Neural progenitor cell (in vitro differentiated cells): ENCODE measurements at places on chromosomes 11 and 22. TPM values are rescaled to one million over a fixed set of nuclear protein-coding genes. Genes with fewer than 3 reads are reported as not detected.

The SERPING1 gene
- total RNA-seq = 46.0 and 68.1 TPM in 2 replicates

The MMP10 gene
- total RNA-seq = 0.32 TPM in 1 of 2 replicates, not detected in the other

The SLN gene
- not detected in 2 replicates for total RNA-seq

The LMO1 gene
- total RNA-seq = 2.9 and 6.2 TPM in 2 replicates

The ST14 gene
- 1.4 and 2.4 TPM in 2 replicates for total RNA-seq

The MIAT gene
- 262 and 277 TPM in 2 replicates for total RNA-seq

The SPDYC gene
- not detected in 2 replicates for total RNA-seq

The SYCE3 gene
- 2.8 TPM in 1 of 2 replicates, not detected in the other for total RNA-seq

The EFCAB6 gene
- 2.2 and 4.9 TPM in 2 replicates for total RNA-seq

The TRPM5 gene
- 0.34 TPM in 1 of 2 replicates, not detected in the other for total RNA-seq

The OR51G1 gene
- total RNA-seq = not detected in 2 replicates

The ARHGEF12 gene
- total RNA-seq = 24.9 and 31.3 TPM in 2 replicates

DNA sequence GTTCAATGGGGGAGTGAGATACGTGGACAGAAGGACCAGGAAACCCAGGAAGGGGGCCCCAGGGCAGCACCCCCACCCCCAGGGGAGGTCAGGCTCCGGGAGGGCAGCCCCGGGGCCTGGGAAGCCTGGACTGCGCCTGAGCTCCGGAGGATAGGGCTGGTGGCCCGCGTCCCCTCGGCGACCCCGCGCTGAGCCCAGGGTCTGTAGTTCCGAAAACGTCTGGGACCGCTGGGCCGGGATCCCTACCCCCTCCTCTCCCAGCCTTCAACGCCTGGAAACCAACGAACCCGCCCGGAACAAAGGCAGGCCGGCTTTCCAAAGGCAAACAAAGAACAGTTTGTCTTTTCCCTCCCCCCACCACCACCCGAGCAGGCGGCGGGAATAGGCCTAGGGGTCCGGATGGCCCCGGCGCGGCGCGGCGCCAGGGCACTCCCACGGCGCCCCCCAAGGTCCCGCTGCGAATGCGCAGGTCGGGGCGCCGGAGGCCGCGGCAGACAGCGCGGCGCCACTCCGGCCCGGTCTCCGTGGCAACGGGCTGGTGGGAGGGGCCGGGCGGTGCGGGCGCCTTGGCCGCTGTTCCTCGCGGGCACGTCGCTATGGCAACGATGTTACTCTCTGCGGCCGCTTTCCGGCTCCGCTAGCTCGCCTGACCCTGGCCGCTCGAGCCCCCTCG is 58.5 kb downstream of the IGLL1 start:
- H3K4me3 ChIP-seq = peak overlapping the region; percentile 39
- H3K27me3 ChIP-seq = no peaks in the 10 kb centered on the region
- H3K27ac ChIP-seq = peak overlapping the region; percentile 95
- peaks cover 37% of the 10 kb centered on the region for H3K4me1 ChIP-seq

- no peak overlapping the region for H3K27ac ChIP-seq
- no peaks in the 10 kb centered on the region for H3K4me1 ChIP-seq
- H3K27me3 ChIP-seq = no peaks in the 10 kb centered on the region
- H3K4me3 ChIP-seq = no peak overlapping the region
- H3K36me3 ChIP-seq = no peaks in the 10 kb centered on the region
These were observed 55.2 kb downstream of the NECTIN1 start for GRCh38 chr11:119673759-119674336.

GRCh38 chr11:78417175-78417887 is at the start of gene GAB2:
GAB2 (minus strand) TSS chr11:78417820; CDS start chr11:78417720, 100 bp downstream.
- DNase-seq = no peak
- H3K4me1 ChIP-seq = peaks cover 20% of the 10 kb centered on the region
- no peaks in the 10 kb centered on the region for H3K36me3 ChIP-seq

GRCh38 chr11:5196067-5196466 is 4.4 kb downstream of the OR51V1 start:
- no peaks in the 10 kb centered on the region for H3K36me3 ChIP-seq
- no peaks in the 10 kb centered on the region for H3K27me3 ChIP-seq
- DNase-seq = peak; percentile 38
- no peak overlapping the region for H3K27ac ChIP-seq

- H3K27me3 ChIP-seq = peaks cover 39% of the 10 kb centered on the region
- peaks cover 9% of the 10 kb centered on the region for H3K4me1 ChIP-seq
- H3K36me3 ChIP-seq = no peaks in the 10 kb centered on the region
- no peak overlapping the region for H3K27ac ChIP-seq
These were observed 49.0 kb upstream of the BIRC3 start for GRCh38 chr11:102268083-102268984.

- no peak for DNase-seq
- H3K27me3 ChIP-seq = no peaks in the 10 kb centered on the region
- peaks cover 5% of the 10 kb centered on the region for H3K4me1 ChIP-seq
- H3K4me3 ChIP-seq = no peak overlapping the region
These were observed 37.1 kb upstream of the BSX start for GRCh38 chr11:123018702-123019101.

- H3K4me3 ChIP-seq = no peak overlapping the region
- no peak for DNase-seq
- no peaks in the 10 kb centered on the region for H3K27me3 ChIP-seq
These were observed 53.0 kb downstream of the RASSF10 start for GRCh38 chr11:13062115-13062514.

DNA sequence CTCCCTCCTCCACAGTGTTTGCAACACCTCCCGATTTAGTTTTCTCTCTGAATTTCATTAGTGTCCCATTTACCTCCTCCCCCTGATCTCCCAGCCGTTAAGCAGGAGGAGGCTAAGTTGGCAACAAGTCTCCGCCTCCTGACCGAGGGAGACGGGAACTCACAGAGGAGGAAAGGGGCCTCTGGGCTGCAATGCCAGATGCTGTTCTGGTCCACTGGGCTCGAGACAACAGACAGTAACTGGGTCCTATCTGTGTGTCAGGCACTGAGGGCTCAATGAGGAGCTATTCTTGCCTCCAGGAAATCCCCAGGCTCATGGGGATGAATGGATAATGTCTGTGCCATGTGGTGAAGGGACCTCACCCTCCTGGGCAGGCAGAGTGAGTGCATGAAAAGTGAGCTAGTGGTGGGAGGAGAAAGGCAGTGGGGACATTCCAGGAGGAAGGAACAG is 228.1 kb downstream of the TENM4 start:
- H3K27me3 ChIP-seq = no peaks in the 10 kb centered on the region
- no peak overlapping the region for H3K4me3 ChIP-seq
- no peak overlapping the region for H3K27ac ChIP-seq
- H3K4me1 ChIP-seq = peaks cover 8% of the 10 kb centered on the region
- no peaks in the 10 kb centered on the region for H3K36me3 ChIP-seq
- DNase-seq = peak; percentile 15

DNA sequence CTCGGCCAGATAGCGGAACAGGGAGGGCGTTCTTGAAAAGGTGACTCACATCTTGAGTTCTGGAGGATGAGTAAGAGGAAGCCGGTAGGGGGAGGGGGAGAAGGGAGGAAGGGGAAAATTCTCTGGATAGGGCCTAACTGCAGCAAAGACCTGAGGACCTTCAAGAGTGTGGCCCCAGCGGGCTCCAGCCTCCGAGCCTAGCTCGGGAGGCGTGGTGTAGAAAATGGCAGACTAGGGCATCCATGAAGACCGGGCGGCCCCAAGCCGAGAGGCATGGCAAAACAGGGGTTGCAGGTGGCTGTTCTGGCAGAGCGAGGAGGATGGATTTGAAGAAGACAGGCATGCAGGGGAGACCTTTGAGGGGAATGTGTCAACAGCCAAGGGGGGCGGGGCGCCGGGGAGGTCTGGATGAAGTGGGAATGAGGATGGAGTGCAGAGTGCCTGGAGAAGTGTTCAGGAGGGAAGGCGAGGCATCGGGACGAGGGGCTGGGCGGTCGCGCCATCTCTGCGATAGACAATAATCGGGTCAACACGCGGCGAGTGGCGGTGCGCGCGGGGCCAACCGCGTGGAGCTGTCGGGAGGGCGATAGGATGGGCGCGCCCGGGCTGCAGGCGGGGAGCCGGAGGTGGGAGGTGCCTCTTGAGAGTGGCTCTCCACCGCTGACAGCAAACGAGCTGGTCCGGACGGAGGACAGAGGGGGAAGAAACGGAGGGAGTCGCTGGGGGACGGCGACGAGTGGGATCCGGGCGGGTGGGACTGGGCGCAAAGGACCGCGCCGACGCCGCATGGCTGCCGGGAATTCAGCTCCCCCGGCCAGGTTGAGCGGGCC is 40.0 kb upstream of the CREB3L1 start:
- peak overlapping the region; percentile 48 for H3K4me3 ChIP-seq
- H3K27ac ChIP-seq = no peak overlapping the region
- H3K27me3 ChIP-seq = peaks cover 40% of the 10 kb centered on the region
- peaks cover 21% of the 10 kb centered on the region for H3K4me1 ChIP-seq
- peak; percentile 70 for DNase-seq

- no peak overlapping the region for H3K27ac ChIP-seq
- DNase-seq = no peak
- no peaks in the 10 kb centered on the region for H3K36me3 ChIP-seq
These were observed 7.7 kb downstream of the USP18 start for GRCh38 chr22:18157714-18158028.

DNA sequence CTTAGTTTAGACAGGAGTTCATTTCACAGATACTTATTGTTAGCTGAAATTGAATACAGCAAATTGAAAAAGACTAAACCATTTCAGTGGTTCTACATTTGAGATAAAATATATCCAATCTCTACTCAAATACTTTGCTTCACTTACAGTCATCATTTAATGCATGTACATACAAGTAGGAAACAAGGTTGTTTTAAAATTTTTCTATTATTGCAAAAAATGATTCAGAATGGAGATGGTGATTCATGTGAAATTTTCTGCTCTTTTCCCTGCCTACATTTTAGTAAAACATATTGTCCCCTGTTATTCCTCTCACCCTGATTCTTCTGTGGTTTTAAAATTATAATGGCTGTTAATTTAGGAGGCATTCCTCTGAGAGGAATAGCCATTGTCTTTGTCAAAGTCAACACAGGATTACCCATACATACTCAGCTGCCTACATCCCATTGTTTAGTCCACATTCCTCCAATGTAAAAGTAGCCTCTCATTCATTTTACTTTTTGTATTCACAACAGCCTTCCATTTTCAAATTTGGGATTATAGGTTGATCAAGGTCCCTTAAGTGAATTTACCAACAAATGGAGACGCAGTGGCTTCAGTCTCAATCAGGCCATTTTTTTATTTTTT is 60.1 kb downstream of the TRPC6 start:
- DNase-seq = no peak
- H3K27me3 ChIP-seq = no peaks in the 10 kb centered on the region
- no peak overlapping the region for H3K4me3 ChIP-seq

DNA sequence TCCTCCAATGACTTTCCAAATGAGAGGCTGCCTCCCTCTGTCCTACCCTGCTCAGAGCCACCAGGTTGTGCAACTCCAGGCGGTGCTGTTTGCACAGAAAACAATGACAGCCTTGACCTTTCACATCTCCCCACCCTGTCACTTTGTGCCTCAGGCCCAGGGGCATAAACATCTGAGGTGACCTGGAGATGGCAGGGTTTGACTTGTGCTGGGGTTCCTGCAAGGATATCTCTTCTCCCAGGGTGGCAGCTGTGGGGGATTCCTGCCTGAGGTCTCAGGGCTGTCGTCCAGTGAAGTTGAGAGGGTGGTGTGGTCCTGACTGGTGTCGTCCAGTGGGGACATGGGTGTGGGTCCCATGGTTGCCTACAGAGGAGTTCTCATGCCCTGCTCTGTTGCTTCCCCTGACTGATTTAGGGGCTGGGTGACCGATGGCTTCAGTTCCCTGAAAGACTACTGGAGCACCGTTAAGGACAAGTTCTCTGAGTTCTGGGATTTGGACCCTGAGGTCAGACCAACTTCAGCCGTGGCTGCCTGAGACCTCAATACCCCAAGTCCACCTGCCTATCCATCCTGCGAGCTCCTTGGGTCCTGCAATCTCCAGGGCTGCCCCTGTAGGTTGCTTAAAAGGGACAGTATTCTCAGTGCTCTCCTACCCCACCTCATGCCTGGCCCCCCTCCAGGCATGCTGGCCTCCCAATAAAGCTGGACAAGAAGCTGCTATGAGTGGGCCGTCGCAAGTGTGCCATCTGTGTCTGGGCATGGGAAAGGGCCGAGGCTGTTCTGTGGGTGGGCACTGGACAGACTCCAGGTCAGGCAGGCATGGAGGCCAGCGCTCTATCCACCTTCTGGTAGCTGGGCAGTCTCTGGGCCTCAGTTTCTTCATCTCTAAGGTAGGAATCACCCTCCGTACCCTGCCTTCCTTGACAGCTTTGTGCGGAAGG is 2.9 kb downstream of the APOC3 start:
- H3K27ac ChIP-seq = no peak overlapping the region
- H3K36me3 ChIP-seq = no peaks in the 10 kb centered on the region
- peaks cover 17% of the 10 kb centered on the region for H3K4me1 ChIP-seq
- peaks cover 19% of the 10 kb centered on the region for H3K27me3 ChIP-seq

DNA sequence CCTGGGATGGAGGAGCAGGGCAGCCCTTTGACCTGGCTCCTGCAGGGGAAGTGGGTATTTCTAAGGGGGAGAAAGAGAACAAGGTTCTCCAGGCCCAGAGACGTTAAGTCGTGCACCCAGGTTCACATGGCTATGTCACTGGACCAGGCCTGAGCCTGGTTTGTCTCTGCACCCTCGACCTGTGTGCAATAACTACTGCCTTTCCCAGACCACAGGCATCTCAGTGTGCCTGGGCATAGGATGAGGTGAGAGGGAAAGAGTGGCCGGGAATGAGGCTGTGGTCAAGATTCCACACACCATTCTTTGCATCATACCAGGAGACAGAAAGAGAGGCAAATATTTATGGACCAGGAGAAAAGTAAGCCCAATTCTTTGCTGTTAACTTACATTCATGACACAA is 66.8 kb downstream of the PRR5L start:
- no peak for DNase-seq
- H3K4me1 ChIP-seq = peaks cover 36% of the 10 kb centered on the region
- no peak overlapping the region for H3K27ac ChIP-seq
- no peak overlapping the region for H3K4me3 ChIP-seq
- no peaks in the 10 kb centered on the region for H3K36me3 ChIP-seq
- peaks cover 18% of the 10 kb centered on the region for H3K27me3 ChIP-seq

DNA sequence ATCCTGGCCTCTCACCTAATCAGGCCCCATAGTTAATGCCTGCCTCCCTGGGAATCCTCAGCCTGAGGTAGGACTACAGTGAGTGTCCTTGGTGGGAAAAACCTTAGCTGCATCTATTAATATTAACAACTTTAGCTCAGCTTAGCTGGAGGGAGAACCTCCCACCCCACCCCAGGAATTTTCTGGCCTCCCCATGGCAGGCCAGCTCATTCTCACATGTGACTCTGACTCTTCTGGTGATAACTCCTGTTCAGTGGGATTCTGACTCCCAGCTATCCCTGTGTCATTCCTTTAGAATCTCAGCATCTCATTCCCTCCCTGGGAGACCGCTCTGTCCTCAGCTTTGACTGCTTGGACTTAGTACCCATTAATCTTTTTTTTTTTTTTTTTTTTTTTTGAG is 14.5 kb downstream of the ART5 start:
- no peaks in the 10 kb centered on the region for H3K4me1 ChIP-seq
- H3K27ac ChIP-seq = no peak overlapping the region
- H3K4me3 ChIP-seq = no peak overlapping the region
- no peaks in the 10 kb centered on the region for H3K27me3 ChIP-seq

GRCh38 chr11:100639140-100639539 is 47.9 kb upstream of the ARHGAP42 start:
- peaks cover 6% of the 10 kb centered on the region for H3K4me1 ChIP-seq
- DNase-seq = no peak
- no peak overlapping the region for H3K4me3 ChIP-seq
- H3K27me3 ChIP-seq = no peaks in the 10 kb centered on the region

- no peak for DNase-seq
- H3K36me3 ChIP-seq = no peaks in the 10 kb centered on the region
- H3K27ac ChIP-seq = no peak overlapping the region
- peaks cover 9% of the 10 kb centered on the region for H3K4me1 ChIP-seq
- peak overlapping the region; percentile 70 for H3K4me3 ChIP-seq
These were observed 821 bp downstream of the GAL3ST1 start for GRCh38 chr22:30573594-30574094.

GRCh38 chr11:73622926-73623593 is 23.3 kb upstream of the PLEKHB1 start:
- H3K4me1 ChIP-seq = no peaks in the 10 kb centered on the region
- no peaks in the 10 kb centered on the region for H3K36me3 ChIP-seq
- H3K27ac ChIP-seq = no peak overlapping the region
- DNase-seq = no peak
- H3K4me3 ChIP-seq = no peak overlapping the region
- H3K27me3 ChIP-seq = no peaks in the 10 kb centered on the region
